ENCODE measurements at places on chromosomes 3 and 15.

DNA sequence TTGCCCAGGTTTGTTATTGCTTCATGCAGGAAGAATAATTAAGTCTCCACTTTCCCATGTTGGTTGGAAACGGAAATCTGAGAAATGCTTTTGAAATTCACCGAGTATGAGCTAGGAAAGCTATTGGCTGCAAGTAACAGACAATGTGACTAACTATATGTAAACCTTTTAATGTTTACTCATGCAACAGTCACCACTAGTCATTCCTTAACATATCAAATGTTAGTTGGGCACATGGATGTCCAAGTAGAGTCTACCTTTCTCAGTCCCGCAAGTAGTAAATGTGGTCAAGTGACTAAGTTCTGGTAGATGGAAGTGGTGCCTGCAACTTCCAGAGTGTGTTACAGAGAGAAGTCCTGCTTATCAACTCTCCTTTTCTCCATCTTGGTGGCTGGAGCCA, 52.5 kb downstream of the KLF15 start:
- DNase-seq = no peak

GRCh38 chr15:35362195-35362829, 183.7 kb downstream of the DPH6 start:
- DNase-seq = no peak

DNA sequence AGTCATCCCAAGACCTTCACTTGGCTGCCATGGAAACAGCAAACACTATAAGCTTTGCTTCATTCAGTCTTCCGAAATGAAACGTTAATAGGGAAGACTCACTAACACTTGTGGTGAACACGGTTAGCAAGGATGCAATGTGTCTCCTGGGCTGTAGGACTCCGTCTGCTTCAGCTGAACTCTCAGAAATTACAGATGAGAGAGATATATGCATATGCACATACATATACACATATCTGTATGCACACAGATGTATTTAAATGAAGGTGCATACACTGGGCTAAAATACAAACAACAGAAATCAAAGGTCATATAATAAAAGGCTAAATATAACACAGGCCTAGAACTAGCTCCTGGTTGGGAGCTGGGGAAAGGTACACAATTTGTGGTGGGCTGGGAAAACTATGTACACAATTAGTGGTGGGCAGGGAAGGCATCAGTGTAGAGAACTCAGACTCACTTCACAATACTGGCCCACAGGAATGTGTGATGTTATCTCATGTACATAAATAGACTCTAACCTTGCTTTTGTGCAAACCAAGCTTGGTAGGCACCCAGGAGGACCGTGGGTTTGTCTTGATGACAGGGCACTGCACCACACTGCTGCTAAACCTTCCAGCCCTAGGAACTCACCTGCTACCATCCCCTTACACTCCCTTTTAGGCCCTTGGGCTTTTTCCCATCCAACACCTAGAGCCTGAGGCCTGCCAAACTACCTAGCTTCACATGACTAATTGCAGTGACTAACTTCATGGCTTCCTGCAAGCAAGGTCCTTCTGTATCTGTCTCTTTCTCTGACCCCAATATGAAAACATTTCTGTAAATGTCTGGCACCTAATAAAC, 873.1 kb downstream of the NSUN3 start:
- DNase-seq = no peak

DNA sequence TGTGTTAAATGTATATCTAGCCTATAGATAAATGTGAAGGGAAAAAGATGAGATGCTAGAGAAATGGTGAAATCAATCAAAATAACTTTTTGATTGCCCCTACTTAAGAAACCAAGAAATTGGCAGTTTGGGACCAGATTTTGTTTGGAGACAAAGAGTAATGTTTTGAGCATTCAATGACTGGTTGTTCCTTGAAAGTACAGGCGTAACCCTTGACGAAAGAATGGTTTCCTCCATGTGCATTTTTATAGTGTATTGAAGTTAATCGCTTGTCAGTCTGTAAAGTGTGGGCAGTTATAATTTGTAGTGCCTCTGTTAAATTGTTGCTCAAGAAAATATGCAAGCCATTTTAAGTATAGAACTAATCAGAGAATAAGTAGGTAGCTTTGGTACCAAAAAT, 1.2 kb downstream of the KIF23 start:
- DNase-seq = no peak

DNA sequence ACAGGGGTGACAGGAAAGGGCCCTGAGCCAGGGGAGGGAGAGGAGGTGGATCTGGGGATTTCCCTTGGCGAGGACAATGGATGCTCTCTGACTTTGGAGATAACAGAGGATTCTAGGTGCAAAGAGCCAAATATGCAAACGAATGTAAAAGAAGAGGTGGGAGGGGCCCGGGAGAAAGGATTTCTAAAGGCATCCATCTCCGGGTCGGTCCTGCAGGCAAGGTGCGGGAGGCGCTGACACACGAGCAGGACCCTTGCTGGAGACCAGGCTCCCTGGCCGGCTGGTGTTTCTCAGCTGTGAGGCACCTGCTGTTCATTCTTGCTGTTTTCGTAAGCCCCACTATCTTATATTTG, 115.2 kb upstream of the TLE3 start:
- DNase-seq = no peak

DNA sequence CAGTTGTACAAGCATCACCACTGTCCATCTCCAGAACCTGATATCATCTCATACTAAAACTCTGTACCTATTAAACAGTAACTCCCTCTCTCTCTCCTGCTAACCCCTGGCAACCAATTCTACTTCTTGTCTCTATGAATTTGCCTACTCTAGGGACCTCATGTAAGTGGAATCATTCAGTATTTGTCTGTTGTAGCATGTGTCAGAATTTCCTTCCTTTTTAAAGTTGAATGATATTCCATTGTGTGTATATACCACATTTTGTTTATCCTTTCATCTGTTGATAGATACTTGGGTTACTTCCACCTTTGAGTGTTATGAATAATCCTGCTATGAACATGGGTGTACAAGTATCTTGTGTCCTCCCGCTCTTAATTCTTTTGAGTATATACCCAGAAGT, 16.6 kb downstream of the ZNF592 start:
- DNase-seq = no peak

GRCh38 chr15:40773496-40773895, 3.7 kb downstream of the C15orf62 start:
- no peak for DNase-seq

GRCh38 chr15:92170897-92171296, 222.8 kb upstream of the ST8SIA2 start:
- no peak for DNase-seq

GRCh38 chr3:49053543-49053942, 24.3 kb upstream of the IMPDH2 start:
- no peak for DNase-seq

DNA sequence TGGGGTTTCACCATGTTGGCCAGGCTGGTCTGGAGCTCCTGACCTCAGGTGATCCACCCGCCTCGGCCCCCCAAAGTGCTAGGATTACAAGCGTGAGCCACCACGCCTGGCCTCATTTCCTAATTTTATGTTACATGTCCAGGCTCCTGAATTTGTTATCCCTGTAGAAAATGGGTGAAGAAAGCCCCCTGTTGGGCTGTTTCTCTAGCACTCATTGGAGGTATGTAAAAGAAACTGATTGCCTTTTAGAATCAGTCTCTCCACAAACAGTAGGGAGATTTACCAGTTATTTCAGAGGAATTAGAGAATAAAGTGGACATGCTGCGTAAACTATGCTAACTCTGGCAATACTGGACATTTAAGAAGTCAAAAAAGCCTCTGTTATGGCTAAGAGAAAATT, 364.1 kb upstream of the TBL1XR1 start:
- DNase-seq = no peak

- DNase-seq = no peak
Measured at GRCh38 chr15:43299884-43300283, 30.5 kb downstream of the LCMT2 start.

DNA sequence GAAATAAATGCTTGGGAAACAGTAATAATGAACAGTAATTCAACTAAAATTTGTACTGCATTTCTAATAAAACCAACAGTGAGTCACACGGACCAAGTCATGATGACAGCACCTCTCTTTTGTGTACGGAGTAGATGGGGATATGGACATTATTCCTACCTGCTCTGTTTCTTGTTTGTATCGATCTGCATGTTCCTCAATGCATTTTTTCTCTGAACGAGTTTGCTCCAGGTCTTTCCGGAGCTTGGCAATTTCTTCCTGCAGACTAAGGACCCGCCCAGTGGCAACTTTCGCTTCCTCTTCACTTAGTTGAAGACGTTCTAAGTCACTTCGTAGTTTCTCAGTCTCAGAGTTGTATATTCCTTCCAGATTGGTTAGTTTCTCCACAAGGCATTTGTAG, 74.4 kb upstream of the MYO5C start:
- no peak for DNase-seq
